ENCODE measurements at places on chromosomes 4 and X.

GRCh38 chr4:55395529-55396307 lies at the start of gene TMEM165:
Gene TMEM165, plus strand, starts transcription at chr4:55395957. Its CDS starts 233 bp downstream, at chr4:55396190.
- peak; percentile 79 for DNase-seq

DNA sequence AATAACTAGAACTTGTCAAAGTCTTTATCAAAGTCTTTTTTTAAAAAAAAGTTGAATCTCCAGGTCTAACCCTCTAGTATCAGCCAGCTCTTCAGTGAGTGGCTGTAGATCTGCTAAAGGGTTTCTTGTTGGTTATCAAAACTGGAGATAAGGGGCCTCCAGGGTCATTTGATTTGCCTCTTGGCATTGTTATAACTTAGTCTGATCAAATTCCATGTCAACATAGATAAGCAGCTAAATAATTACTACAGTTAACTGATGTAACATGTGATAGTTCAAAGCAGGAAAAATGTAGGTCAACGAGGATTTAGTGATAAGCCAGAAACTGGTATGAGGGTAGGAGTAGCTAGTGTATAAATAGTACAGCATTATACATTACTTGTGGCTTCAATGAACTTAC lies 465.1 kb downstream of the PDHA2 start:
- DNase-seq = no peak

GRCh38 chr4:175787948-175788347 lies 24.1 kb downstream of the GPM6A start:
- DNase-seq = no peak

GRCh38 chrX:130125091-130125874 lies 15.0 kb upstream of the ELF4 start:
- DNase-seq = no peak

- DNase-seq = no peak
These were observed 50.8 kb downstream of the LRP2BP start for GRCh38 chr4:185344743-185345538.

- DNase-seq = no peak
These were observed 157.1 kb upstream of the PGRMC2 start for GRCh38 chr4:128444544-128445302.

DNA sequence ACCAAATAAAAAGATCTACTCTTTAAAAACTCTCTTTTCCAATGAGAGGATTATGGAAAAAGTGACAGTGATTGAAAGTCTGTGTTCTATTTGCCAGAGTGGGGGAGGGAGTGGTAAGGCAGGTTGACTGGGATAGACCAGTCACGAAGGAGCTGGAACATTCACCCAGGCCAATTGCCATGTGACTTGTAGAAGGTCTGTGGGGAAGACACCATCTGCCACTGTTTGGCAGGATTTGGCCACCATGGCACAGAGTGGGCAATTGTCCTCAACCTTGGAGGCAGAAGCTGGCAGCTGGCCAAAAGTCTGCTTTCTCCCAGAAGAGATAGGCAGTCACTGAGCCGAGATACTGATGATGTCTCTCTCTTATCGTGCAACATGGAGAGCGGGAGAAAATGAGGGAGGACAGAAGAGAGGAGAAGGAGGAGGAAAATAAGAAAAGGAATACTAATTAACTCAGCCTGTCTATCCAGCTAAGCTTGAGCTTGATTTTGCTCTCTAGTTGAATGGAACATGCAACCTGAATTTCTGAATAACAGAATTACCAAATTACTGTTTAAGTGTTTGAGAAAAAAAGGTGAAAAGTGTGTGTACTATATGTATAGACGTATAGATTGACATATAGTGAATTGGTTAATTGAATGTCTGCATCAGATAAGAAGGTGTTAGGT lies 267.1 kb downstream of the ARHGAP24 start:
- no peak for DNase-seq

DNA sequence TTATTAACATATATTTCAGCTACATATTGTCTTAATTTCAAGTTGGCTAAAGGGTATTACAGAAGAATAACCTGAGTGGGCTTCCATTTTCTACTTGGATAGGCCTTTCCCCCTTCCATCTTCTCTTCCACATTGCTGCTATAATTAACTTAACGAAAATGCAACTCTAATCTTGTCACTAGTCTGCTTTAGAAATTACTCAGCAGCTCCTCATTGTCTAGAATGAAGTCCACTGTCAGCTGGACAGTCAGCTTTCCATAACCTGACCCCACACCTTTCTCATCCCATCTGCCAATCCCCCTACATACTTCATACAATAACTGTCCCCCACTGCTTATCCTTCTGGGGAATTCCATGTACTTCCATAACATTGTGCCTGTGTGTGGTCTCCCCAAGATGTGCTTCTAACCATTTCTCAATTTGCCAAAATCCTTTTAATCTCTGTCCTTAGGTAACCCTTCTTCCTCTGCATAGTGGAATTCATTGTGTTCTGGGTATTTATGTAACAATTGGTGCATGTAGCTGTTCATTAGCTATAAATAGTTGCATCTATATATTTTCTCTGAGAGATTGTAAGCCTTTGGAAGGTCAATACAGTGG lies 4.8 kb downstream of the MND1 start:
- DNase-seq = no peak

DNA sequence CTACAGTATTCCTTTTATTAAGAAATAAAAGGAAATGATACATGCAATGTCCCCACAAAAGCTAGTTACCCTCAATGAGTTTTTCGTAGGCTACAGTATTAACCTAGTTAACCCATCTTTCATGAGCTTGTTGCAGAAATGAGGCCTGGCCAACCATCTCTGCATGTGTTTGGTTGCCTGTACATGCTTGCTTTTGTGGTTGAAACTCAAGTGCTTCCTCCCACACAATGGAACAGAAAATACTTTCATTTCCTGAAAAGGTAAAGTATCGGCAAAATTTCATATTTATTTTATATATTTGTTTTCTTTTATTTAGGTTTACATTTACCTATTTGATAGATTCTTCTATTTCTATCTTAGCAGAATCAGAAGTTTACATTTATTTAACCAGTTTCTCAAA lies 214.6 kb upstream of the FAM241A start:
- no peak for DNase-seq

GRCh38 chrX:40244980-40245379 lies 147.2 kb upstream of the BCOR start:
- DNase-seq = no peak

DNA sequence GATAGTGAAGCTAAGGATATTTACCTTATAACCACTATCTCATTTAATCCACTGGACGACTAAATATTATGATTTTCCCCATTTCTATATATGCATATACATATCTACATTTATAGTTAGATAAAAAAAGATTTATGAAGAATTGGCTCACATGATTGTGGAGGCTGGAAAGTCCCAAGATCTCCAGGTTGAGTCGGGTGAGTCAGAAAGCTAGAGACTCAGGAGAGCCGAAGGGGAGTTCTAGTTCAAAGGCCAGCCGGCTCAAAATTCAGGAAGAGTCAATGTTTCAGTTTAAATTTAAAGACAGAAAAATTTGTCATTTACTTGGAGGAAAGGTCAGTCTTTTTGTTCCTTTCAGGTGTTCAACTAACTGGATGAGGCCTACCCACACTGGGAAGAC lies 158.2 kb upstream of the CPEB2 start:
- DNase-seq = no peak

All from activated T-cell treated with anti-CD3 and anti-CD28 coated beads for 1 hour (primary cell).